ENCODE measurements at places on chromosomes 12 and 14.

DNA sequence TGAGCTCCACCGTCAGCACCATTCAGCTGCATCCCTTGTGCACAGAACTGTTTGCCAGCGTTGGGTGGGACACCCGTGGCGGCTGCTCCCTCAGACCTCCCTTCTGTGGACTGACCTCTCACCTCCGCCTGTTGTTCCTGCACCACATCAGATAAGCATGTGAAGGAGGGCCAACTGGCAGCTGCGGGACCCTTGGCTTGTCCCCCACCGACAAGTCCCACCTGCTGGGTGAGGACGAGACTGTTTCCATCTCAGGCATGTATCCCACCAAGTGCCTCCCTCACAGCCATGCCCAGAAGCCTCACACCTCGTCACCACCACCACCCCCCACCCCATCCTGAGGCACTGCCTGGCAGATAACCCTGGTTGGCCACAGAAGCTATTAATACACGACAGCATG lies 18.6 kb upstream of the TEAD4 start:
- no peak for DNase-seq

DNA sequence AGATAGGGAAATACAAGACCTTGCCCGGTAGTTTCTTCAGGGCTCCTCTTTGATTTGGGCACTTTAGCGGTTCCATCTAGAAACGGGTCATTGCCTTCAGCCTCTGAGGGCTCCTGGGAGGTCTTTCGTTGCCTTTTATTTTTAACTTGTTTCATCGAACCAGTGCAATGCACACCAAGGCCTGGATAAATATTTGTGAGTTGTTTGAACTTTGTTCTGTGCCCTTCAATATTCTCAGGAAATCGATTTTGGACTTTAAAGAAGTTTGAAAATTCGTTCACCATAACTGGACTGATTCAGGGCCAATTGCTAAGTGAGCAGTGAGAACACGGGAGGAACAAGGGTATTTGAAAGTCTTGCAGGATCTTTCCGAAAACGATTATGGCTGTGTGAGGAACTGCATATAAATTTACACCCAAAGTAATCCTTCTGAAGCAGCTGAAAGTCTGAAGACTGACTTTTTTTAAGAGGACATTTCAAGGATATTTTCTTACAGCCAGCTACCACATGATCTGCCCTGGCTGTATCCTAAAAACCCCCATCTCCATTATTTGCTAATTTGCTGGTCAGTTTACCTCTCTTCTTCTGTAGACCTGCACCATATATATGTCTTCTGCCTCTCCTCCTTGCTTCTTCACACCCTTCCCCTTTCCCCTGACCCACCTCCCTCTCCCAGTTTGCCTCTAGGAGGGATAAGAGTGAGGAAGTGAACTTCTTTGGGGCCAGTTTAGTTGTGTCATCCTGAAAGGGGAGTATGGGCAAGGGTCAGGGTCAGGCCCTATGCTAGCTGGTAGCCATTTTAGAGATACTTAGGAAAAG lies 8.0 kb downstream of the DUSP6 start:
- no peak for DNase-seq

DNA sequence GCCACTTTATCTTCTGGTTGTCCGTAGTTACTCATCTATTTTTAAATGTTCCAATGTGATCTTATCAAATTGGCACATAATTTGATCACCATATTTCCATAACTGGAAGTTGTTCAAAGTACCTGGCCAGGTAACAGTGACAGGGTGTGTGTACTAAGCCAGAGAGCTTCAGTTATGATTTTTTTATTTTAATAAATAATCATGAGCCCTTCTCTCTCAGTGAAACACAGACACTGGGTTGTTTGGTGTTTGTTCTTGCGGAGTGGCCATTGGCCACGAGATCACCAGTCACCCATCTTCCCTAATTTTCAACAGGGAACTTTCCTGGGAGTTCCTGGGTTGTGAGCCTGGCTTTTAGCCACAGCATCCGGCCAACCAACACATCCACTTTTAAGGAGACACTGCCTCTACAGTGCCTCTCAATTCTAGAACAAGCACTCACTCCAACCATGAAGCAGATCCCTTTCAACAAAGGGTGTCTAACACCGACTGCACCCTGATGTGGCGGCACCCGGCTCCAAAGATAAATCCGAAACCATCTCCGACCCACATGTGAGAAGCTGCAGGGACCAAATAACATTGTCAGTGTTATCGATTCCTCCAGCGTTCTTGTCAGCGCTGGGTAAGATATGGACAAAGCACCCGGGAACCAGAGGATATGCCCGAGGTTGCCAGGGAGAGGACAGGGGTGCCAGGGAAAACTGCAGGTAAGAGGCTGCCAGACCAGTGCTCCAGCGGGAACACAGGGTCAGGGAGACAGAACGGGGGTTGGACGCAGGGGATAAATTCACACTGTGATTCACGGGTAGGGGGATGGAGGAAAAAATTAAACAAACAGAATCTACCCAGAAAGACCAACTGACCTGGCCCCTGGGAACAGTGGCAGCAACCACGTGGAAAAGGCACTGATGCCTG lies 49.9 kb downstream of the FOXN3 start:
- DNase-seq: no peak

- DNase-seq: peak; percentile 39
Measured at GRCh38 chr12:12007713-12008231, 63.0 kb upstream of the BCL2L14 start.

DNA sequence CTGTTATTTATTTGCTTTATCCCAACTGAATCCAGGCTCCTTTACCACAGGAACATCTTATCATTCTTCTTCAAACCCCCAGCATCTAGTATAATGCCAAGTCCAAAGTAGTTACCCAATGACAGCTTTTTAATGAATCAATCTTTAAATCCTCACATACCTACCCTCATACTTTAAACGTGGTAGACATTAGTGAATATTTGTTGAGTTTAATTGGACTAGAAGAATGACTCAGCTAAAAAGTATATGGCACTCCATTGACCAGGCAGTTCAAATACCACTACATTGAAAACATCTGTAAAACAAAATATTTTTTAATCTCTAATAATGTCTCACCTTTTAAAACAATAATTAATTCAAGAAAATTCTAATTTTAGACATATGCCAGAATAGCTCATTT lies 98.1 kb downstream of the ZFC3H1 start:
- no peak for DNase-seq

GRCh38 chr12:57518176-57518919 lies 2.0 kb downstream of the DDIT3 start:
- no peak for DNase-seq

GRCh38 chr12:51323966-51324895 lies at the start of gene BIN2:
Gene BIN2 (minus strand): TSS chr12:51324174. CDS start chr12:51324102, 72 bp downstream.
- DNase-seq: peak; percentile 77

DNA sequence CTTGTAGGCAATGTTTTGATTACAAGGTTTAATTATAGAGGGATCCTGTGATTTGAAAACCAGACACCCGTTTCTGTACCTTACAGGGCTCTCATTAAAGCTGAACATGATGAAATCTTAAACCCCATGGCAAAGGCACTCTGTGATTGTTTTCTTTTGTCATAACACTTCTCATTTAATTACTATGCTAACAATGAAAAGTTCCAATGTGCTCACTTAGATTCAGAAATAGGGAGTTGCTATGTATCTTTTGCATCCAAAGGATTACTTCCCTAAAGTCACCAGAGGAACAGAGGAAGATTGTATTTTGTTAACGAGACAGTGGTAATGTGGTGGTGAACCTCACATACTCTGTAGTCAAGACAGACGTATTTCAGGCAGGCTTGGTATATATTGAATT lies 81.5 kb upstream of the MYF6 start:
- DNase-seq: no peak

DNA sequence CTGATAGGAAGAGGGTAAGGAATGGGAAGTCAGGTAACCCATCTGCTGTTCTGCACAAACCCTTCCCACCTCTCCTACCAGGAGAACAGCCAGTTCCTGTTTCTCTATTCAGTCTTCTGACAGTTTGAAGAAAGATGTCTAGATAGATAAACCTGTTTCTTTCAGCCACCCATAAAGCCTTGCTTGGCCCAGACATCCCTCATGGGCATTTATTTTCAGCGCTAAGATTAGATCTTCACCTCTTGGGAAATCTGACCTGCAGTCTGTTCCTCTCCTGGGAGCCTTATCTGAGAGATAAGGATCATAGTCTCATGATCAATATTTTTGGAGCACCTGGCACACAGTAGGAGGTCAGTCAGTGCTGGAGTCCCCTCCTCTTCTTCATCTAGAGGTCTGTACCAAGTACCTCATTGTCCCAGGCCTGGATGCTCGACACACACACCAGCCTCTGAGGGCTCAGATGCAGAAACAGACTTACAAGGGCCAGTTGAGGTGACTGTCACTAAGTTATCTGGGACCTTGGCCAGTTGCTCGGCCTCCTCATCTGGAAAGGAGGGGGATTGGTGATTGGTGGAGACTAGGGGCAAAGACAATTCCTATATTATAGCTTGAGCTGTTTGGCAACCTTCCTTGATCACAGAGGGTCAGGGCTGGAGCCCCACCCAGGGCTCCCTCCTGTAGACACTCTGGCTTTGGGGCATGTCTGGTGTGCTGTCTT lies 18.2 kb downstream of the ACVRL1 start:
- DNase-seq: no peak

DNA sequence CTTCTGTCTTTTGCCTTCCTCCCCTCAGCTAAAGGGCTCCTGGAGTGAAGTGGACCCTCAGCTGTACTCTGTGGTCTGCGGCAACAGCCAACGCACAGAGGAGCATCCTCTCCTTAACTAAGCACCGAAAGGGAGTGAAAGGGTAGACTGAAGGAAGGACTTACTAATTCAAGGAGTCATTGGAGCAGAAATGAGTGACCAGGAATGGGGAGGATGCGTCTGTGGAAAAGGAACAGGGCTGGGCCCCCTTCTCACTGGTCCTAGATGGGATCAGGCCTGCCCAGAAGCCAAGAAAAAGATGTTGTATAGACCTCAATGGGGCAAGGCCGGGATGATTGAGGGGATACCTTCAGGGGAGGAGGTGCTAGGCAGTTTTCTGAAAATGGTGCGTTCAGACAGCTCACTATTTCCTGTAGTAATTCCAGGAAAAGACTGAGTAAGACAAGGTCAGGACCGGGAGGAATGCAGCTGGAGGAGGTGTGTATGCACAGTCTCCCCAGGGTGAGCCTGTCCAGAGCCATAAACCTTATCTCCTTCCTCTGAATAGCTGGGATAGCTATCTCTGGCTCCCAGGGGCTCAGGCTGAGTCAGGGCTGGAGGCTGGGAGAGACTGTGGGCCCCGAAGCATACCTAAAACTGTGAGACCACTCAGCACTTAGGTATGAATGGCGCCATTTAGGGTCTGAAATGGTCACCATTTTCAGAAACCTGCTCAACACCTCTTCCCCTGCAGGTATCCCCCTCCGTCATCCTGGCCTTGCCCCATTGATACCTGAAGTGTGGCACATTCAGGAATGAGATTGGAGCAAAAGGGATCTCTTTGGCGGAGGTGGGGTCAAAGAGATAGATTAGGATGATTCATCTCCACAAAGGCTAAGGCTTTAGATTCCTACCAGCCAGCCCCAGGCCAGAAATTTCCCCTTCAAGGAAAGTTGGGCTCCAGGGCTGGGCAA lies 20.2 kb upstream of the KRT8 start:
- DNase-seq: no peak

DNA sequence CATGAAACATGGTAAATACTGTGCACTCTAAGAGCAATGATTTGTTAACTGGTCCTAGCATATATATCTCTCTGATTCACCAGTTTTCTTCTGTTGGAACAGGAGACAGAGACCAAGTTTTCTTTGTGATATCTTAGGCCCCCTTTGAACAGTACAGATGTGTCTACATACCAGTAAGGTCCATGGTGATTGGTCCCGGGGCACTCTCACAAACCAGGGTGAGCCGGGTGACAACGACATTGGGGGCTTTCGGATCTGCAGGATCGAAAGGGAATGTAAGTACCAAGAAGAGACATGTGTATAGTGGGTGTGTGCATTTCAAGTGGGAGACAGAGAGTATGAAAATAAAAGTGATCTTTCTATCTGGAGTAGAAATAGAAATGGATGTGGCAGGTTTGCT lies 11.3 kb upstream of the ERP27 start:
- no peak for DNase-seq

DNA sequence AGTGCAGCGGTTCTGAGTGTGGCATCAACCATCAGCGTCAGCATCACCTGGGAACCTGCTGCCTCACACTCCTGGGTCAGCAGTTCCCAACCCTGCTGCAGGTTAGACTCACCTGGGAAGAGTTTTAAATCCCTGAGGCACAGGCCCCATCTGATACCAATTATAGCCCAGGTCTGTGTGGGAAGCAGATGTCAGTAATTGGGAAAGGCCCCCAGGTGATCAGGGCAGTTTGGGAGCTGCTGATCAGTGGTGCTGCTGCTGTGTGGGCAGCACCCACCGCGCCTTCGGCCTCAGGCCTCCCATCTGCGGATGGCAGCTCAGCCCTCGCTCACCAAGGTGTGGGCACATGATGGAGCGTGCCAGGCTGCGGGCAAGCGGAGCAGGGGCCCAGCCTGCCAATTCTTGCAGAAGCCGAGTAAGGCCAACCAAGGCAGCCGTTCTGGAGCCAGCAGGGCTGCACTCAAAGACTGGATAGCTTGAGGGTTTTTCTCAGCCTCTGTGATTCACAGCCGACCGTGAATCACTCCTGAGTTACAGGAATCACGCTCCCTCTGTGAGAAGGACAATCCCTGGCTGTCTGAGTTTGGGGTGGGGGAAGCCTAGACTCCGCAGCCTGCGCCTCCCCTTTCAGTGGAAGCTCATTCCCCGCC lies 155.6 kb upstream of the SFSWAP start:
- DNase-seq: no peak

DNA sequence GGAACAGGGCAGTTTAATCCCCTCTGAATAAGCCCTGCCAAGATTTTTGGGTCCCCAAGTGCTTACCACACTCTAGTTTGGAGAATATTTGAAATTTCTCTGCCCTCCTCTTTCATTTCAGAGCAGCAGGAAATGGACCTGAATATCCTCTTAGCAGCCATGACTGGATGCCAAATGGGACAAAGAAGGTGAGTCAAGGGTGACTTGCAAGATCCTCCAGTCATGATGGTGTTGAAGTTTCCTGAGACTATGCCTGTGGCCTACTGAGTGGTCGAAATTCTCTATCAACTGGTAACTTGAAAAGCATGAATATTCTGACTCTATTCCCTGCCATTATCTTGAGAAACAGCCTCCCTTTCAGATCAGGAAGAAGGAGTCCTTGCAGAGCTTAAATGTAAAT lies 1674.7 kb upstream of the SEL1L start:
- DNase-seq: no peak

- no peak for DNase-seq
Measured at GRCh38 chr12:61566183-61566582, 694.0 kb upstream of the USP15 start.

GRCh38 chr12:91922139-91922538 lies 223.5 kb downstream of the BTG1 start:
- DNase-seq: no peak

- peak; percentile 92 for DNase-seq
Measured at GRCh38 chr12:32755654-32756475, at the start of gene YARS2. Gene YARS2 (minus strand): TSS chr12:32755897. CDS start chr12:32755874, 23 bp downstream.
